Glutamatergic neuron (in vitro differentiated cells): ENCODE measurements at places on chromosomes 7 and 10. TPM values are rescaled to one million over a fixed set of nuclear protein-coding genes. Genes with fewer than 3 reads are reported as not detected.

DNA sequence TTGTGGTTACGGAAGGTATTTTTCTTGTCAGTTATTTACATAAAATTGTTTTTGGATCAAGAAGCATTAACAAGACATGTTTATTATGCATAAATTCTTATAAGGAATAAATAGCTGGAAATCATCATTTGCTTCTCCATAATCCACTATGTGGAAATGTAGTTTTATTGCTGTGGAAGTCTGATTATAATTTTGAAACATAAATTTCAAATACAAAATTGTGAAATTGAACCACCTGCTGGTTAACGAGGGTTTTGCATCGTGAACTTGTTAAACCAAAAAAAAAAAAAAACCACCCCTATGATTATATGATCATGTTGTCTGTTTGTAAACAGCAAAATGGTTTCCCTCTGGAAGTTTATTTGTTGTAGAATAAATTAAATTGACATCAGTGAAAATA, 25.9 kb downstream of the ABRAXAS2 start:
- no peak for DNase-seq
- H3K27me3 ChIP-seq: no peaks in the 10 kb centered on the region
- no peak overlapping the region for H3K27ac ChIP-seq
- no peaks in the 10 kb centered on the region for H3K36me3 ChIP-seq

- H3K4me3 ChIP-seq: no peak overlapping the region
- no peak overlapping the region for H3K27ac ChIP-seq
- H3K27me3 ChIP-seq: peaks cover 1% of the 10 kb centered on the region
- no peaks in the 10 kb centered on the region for H3K4me1 ChIP-seq
Observed at GRCh38 chr10:94423627-94424026, 21.3 kb downstream of the TBC1D12 start.

GRCh38 chr10:75434291-75434690, 2.9 kb downstream of the LRMDA start:
- H3K27ac ChIP-seq: no peak overlapping the region
- H3K36me3 ChIP-seq: no peaks in the 10 kb centered on the region
- peaks cover 2% of the 10 kb centered on the region for H3K4me1 ChIP-seq
- H3K4me3 ChIP-seq: no peak overlapping the region
- DNase-seq: no peak
- peaks cover 15% of the 10 kb centered on the region for H3K27me3 ChIP-seq

- no peak overlapping the region for H3K27ac ChIP-seq
- H3K4me1 ChIP-seq: no peaks in the 10 kb centered on the region
- no peaks in the 10 kb centered on the region for H3K27me3 ChIP-seq
Observed at GRCh38 chr10:57696641-57697040, 571.1 kb downstream of the IPMK start.

- H3K36me3 ChIP-seq: no peaks in the 10 kb centered on the region
- H3K4me3 ChIP-seq: no peak overlapping the region
- no peak overlapping the region for H3K27ac ChIP-seq
- no peak for DNase-seq
Observed at GRCh38 chr10:107379601-107380000, 215.1 kb upstream of the SORCS1 start.

DNA sequence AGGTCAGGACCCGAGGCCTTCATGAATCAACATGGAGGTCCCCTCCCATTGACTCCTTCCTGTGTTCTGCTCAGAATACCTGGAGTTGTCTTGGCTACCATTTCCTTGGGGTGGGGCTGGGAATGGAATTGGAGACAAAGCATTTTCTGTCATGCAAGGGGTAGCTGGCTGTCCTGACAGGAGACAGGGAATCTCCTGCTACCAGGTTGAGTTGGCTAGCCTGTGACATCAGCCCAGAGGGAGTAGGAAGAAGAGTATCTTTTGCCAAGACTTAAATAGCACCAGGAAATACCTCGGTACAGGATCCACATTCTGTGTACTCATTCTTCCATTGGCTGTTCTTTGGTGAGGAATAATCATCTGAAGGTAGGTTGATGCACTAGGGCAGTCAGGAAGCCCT, 4.9 kb downstream of the ZDHHC16 start:
- no peak overlapping the region for H3K27ac ChIP-seq
- H3K27me3 ChIP-seq: peaks cover 12% of the 10 kb centered on the region
- peaks cover 8% of the 10 kb centered on the region for H3K36me3 ChIP-seq
- DNase-seq: no peak
- H3K4me1 ChIP-seq: peaks cover 5% of the 10 kb centered on the region
- H3K4me3 ChIP-seq: peak overlapping the region; percentile 1

- DNase-seq: no peak
- no peaks in the 10 kb centered on the region for H3K36me3 ChIP-seq
- H3K27ac ChIP-seq: no peak overlapping the region
- H3K4me3 ChIP-seq: no peak overlapping the region
Observed at GRCh38 chr7:31825576-31825975, 138.6 kb downstream of the PPP1R17 start.

GRCh38 chr7:127683776-127684681, 32.0 kb downstream of the SND1 start:
- no peak overlapping the region for H3K27ac ChIP-seq
- peaks cover 8% of the 10 kb centered on the region for H3K36me3 ChIP-seq
- no peak for DNase-seq
- H3K4me3 ChIP-seq: no peak overlapping the region

- peaks cover 11% of the 10 kb centered on the region for H3K27me3 ChIP-seq
- H3K36me3 ChIP-seq: peaks cover 19% of the 10 kb centered on the region
- peak overlapping the region; percentile 8 for H3K27ac ChIP-seq
- DNase-seq: no peak
Observed at GRCh38 chr7:2993868-2994267, 49.8 kb downstream of the CARD11 start.

DNA sequence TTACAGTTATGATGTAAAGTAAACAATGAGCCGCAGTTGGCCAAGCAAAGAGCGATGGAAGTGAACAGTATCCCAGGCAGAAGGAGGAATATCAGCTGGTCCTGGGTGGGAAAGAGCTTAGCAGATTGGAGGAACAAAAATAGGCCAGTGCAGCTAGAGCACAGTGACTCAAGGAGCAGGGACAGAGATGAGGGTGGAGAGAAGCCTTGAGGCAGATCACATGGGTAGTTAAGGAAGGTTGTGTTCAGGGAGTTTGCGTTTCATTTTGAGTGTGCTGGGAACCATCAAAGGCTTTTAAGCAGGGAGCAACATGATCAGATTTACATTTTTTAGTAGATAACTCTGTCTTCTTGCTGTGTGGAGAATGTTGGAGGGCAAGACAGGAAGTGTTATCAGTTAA, 113.6 kb downstream of the OAT start:
- no peak overlapping the region for H3K27ac ChIP-seq
- H3K27me3 ChIP-seq: no peaks in the 10 kb centered on the region
- H3K4me3 ChIP-seq: no peak overlapping the region
- no peak for DNase-seq

DNA sequence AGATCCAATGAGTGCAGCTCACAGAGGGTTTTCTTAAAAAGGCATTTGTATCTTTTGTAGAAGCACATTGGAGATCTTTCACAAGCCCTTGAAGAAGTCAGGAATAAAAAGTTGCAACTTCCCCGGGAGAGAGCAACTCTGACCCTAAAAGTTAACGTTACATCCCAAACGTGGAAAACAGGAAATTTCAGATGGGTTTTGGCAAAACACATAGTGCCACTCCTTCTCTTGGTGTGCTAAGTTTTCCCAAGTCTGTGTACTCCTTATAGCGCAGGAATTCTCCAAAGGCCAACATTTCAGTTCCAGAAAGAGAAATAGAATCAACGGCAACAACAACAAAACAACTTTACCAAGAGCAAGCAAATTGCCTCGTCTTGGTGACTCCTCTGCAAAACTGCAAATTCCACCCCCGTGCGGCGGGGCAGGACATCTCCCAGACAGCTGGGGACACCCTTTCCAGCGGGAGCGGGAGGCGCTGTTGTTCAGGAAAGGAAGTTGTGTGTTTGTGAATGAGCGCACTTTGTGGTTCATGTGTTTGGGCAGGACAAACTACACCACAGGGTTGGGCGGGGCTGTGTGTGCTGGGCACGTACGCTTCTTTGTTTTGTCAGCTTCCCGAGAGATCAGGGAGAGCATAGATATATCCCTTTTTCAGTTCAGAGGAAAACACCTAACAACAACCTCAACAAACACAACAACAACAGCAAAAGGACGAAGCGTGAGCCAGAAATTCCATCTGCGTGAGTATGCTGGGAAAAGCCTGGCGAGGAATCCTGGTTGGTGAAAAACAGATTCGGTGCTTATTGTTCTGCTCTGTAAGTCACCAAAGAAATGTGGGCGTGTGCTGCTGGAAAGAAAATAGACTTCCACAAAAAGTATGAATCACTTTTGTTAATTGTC, 294.7 kb upstream of the PITRM1 start:
- H3K27ac ChIP-seq: no peak overlapping the region
- H3K4me3 ChIP-seq: no peak overlapping the region
- no peak for DNase-seq
- H3K36me3 ChIP-seq: no peaks in the 10 kb centered on the region

GRCh38 chr7:148212731-148213130, 377.8 kb upstream of the C7orf33 start:
- no peak overlapping the region for H3K27ac ChIP-seq
- no peak overlapping the region for H3K4me3 ChIP-seq
- H3K4me1 ChIP-seq: no peaks in the 10 kb centered on the region
- no peaks in the 10 kb centered on the region for H3K27me3 ChIP-seq
- DNase-seq: no peak

- H3K4me3 ChIP-seq: peak within 1 kb of the TSS; percentile 91
- H3K4me1 ChIP-seq: no peaks in the 10 kb centered on the region
- DNase-seq: peak; percentile 86
- peak within 1 kb of the TSS; percentile 11 for H3K27ac ChIP-seq
- peaks cover 6% of the 10 kb centered on the region for H3K27me3 ChIP-seq
- no peaks in the 10 kb centered on the region for H3K36me3 ChIP-seq
Observed at GRCh38 chr10:91220194-91220953, at the start of gene PCGF5. Gene PCGF5 (plus strand): TSS chr10:91220663. CDS start chr10:91222872, 2,209 bp downstream.

- peaks cover 77% of the 10 kb centered on the region for H3K4me1 ChIP-seq
- peak overlapping the region; percentile 60 for H3K27ac ChIP-seq
- H3K4me3 ChIP-seq: peak overlapping the region; percentile 55
Observed at GRCh38 chr10:116158036-116158435, 115.0 kb downstream of the GFRA1 start.

GRCh38 chr10:21518149-21518640, 7.3 kb downstream of the SKIDA1 start:
- H3K4me1 ChIP-seq: peaks cover 47% of the 10 kb centered on the region
- no peaks in the 10 kb centered on the region for H3K36me3 ChIP-seq
- DNase-seq: no peak
- H3K27me3 ChIP-seq: peaks cover 25% of the 10 kb centered on the region

DNA sequence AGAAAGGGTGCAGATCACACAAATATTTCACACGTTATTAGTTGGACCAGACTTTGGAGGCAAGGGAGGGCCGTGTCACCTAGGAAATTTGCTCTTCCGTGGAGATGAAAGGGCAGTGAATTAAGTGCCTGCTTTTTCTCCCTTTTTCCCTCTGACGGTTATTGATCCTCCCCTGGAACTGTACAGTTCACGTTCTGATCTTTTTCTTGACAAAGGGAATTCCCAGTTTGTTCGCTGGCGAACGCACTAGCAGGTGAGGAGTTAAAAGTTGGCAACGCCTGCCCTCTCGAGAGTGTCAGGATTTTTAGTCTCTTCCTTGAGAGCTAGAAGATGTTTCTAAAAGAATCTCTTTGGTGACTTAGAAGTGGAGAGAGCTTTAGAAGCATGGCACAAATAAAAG, 111.5 kb downstream of the TCF7L2 start:
- peaks cover 24% of the 10 kb centered on the region for H3K4me1 ChIP-seq
- no peaks in the 10 kb centered on the region for H3K36me3 ChIP-seq
- DNase-seq: no peak
- peaks cover 2% of the 10 kb centered on the region for H3K27me3 ChIP-seq
- peak overlapping the region; percentile 27 for H3K4me3 ChIP-seq

GRCh38 chr7:65221683-65222082, 152.0 kb upstream of the ZNF92 start:
- H3K27me3 ChIP-seq: no peaks in the 10 kb centered on the region
- no peaks in the 10 kb centered on the region for H3K36me3 ChIP-seq
- no peaks in the 10 kb centered on the region for H3K4me1 ChIP-seq
- no peak for DNase-seq

DNA sequence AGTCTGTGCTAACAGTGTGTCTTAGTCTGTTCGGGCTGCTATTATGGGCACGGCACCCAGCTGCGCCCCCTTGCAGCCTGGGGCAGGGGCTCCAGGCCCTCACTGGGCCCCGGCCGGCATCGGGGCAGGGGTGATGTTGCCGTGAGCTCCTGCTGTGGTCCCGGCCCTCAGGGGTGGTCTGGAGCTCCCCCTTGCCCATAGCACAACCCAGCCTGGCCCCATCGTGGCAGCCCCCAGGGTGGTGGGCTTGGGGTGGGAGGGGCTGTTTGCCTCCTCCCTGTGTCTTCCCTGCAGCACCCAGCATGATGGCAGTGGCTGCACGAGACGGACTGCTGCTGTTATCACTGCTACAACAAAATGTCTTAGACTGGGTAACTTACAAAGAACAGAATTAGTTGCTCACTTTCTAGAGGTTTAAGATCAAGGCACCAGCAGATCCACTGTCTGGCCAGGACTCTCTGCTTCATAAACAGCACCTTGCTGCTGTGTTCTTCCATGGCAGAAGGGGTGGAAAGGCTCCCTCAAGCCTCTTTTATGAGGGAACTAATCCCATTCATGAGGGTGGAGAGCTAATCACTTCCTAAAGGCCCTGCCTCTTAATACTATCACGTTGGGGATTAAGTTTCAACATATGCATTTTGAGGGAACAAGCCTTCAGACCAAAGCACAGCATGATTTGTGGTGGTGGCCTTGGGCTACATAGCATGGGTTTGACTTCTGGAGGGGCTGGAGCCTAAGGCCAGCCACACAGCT, 149.5 kb downstream of the SEC23IP start:
- no peaks in the 10 kb centered on the region for H3K36me3 ChIP-seq
- no peak overlapping the region for H3K27ac ChIP-seq
- DNase-seq: no peak
- no peak overlapping the region for H3K4me3 ChIP-seq

- no peak overlapping the region for H3K27ac ChIP-seq
- no peaks in the 10 kb centered on the region for H3K27me3 ChIP-seq
- DNase-seq: no peak
- H3K4me3 ChIP-seq: no peak overlapping the region
Observed at GRCh38 chr7:140686921-140687320, 9.6 kb upstream of the NDUFB2 start.

DNA sequence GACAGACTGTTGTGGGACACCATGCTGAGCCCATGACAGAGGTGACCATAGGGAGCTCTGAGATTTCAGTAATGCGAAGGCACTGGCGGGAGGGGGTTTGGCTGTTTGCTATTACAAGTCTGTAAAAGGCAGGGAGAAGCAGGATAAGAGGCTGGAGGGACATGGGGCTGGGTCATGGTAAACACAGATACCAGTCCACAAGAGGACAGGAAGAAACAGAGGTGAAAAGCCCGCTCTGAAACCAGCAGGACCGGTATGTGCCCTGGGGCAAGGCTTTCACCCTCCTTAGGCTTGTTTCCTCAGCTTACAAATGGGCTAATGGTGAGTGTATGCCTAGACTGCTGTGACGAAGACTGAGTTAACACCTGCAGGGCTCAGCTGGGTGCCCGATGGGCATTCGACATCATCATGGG, 34.1 kb downstream of the ANXA11 start:
- no peak overlapping the region for H3K27ac ChIP-seq
- H3K27me3 ChIP-seq: peaks cover 6% of the 10 kb centered on the region
- no peak overlapping the region for H3K4me3 ChIP-seq
- no peak for DNase-seq
- H3K4me1 ChIP-seq: peaks cover 5% of the 10 kb centered on the region
- no peaks in the 10 kb centered on the region for H3K36me3 ChIP-seq

The A1CF gene
- not detected for total RNA-seq

The TAS2R41 gene
- not detected for total RNA-seq

The FEZF1 gene
- total RNA-seq: 12.7 TPM

The CCL24 gene
- not detected for total RNA-seq

The FLNC gene
- 241 TPM for total RNA-seq

The TRIM74 gene
- total RNA-seq: 2.9 TPM

The CALY gene
- 19.8 TPM for total RNA-seq

The AKR1C4 gene
- total RNA-seq: not detected

The OLAH gene
- total RNA-seq: not detected

The NOLC1 gene
- total RNA-seq: 59.5 TPM
